Heart right ventricle (tissue), 16 donors: ENCODE measurements at places on chromosomes 1 and 21. TPM values are rescaled to one million over a fixed set of nuclear protein-coding genes. Genes with fewer than 3 reads are reported as not detected.
A peak's percentile ranks its signal among the peaks of the same experiment; 100 is the strongest.

The SLAMF1 gene
- 0.19 TPM for polyA plus RNA-seq

GRCh38 chr1:116847688-116848531, 61.8 kb upstream of the PTGFRN start:
- no peak overlapping the region for H3K4me3 ChIP-seq
- H3K4me1 ChIP-seq: no peaks in the 10 kb centered on the region
- DNase-seq: peak; percentile 44
- no peaks in the 10 kb centered on the region for H3K27me3 ChIP-seq
- no peaks in the 10 kb centered on the region for H3K36me3 ChIP-seq

GRCh38 chr1:233261695-233262094, 33.8 kb downstream of the PCNX2 start:
- H3K27ac ChIP-seq: no peak overlapping the region
- no peaks in the 10 kb centered on the region for H3K27me3 ChIP-seq
- H3K4me1 ChIP-seq: no peaks in the 10 kb centered on the region

- H3K4me1 ChIP-seq: no peaks in the 10 kb centered on the region
- no peaks in the 10 kb centered on the region for H3K36me3 ChIP-seq
- no peak overlapping the region for H3K27ac ChIP-seq
- no peak for DNase-seq
- no peak overlapping the region for H3K4me3 ChIP-seq
These were observed 465.9 kb upstream of the DAB1 start for GRCh38 chr1:57889676-57890320.

The ACTA1 gene
- polyA plus RNA-seq: 2,779 TPM

GRCh38 chr1:181595234-181595633, 111.9 kb downstream of the CACNA1E start:
- no peak overlapping the region for H3K27ac ChIP-seq
- DNase-seq: no peak
- no peaks in the 10 kb centered on the region for H3K4me1 ChIP-seq
- H3K36me3 ChIP-seq: no peaks in the 10 kb centered on the region
- no peak overlapping the region for H3K4me3 ChIP-seq

GRCh38 chr21:38223893-38224540, 32.8 kb upstream of the KCNJ15 start:
- no peaks in the 10 kb centered on the region for H3K36me3 ChIP-seq
- H3K27me3 ChIP-seq: no peaks in the 10 kb centered on the region
- H3K4me3 ChIP-seq: no peak overlapping the region
- peaks cover 17% of the 10 kb centered on the region for H3K4me1 ChIP-seq
- no peak for DNase-seq

- no peak for DNase-seq
- H3K27me3 ChIP-seq: no peaks in the 10 kb centered on the region
- no peaks in the 10 kb centered on the region for H3K4me1 ChIP-seq
- no peak overlapping the region for H3K4me3 ChIP-seq
- no peaks in the 10 kb centered on the region for H3K36me3 ChIP-seq
These were observed 92.6 kb downstream of the ATG4C start for GRCh38 chr1:62876535-62876934.

DNA sequence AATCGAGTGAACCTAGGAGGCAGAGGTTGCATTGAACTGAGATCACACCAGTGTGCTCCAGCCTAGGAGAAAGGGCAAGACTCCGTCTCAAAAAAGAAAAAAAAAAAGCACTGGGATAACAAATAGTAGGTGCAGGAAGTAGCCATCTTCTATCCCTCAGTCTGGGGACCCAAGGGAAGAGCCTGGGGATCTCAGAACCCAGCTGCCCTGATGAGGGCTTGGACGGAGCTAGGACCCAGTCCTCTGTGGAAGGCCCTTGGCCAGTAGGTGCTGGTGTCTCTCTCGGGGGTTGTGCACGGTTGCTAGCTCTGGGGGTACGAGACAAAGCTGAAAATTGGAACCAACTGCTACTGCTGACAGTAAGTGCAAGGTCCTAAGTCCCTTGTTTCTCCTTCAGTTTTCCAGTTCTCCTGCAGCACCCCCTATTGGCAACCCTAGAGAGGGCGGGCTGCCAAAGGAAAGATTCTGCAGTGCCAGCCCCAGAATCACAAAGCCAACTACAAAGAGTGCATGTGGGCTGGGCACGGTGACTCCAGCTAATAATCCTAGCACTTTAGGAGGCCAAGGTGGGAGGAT, 57.6 kb upstream of the KIF1B start:
- peaks cover 4% of the 10 kb centered on the region for H3K4me1 ChIP-seq
- H3K4me3 ChIP-seq: no peak overlapping the region
- peak; percentile 18 for DNase-seq

- H3K27me3 ChIP-seq: no peaks in the 10 kb centered on the region
- H3K4me1 ChIP-seq: no peaks in the 10 kb centered on the region
- H3K4me3 ChIP-seq: no peak overlapping the region
- no peak for DNase-seq
These were observed 54.9 kb upstream of the S1PR1 start for GRCh38 chr1:101181930-101182329.

- no peak for DNase-seq
- H3K36me3 ChIP-seq: no peaks in the 10 kb centered on the region
- H3K4me1 ChIP-seq: peaks cover 3% of the 10 kb centered on the region
- H3K27ac ChIP-seq: no peak overlapping the region
- no peak overlapping the region for H3K4me3 ChIP-seq
These were observed 114.6 kb downstream of the MRPS6 start for GRCh38 chr21:34187935-34188334.

- no peaks in the 10 kb centered on the region for H3K27me3 ChIP-seq
- H3K4me1 ChIP-seq: peaks cover 8% of the 10 kb centered on the region
- no peaks in the 10 kb centered on the region for H3K36me3 ChIP-seq
- DNase-seq: no peak
- H3K27ac ChIP-seq: no peak overlapping the region
These were observed 71.9 kb downstream of the NTMT2 start for GRCh38 chr1:170217517-170218256.

The PAPPA2 gene
- 0.09 TPM for polyA plus RNA-seq

The LCE1B gene
- polyA plus RNA-seq: not detected

GRCh38 chr1:98735756-98736155, 74.2 kb downstream of the SNX7 start:
- DNase-seq: no peak
- no peak overlapping the region for H3K27ac ChIP-seq
- H3K36me3 ChIP-seq: no peaks in the 10 kb centered on the region
- H3K27me3 ChIP-seq: no peaks in the 10 kb centered on the region
- H3K4me1 ChIP-seq: no peaks in the 10 kb centered on the region

DNA sequence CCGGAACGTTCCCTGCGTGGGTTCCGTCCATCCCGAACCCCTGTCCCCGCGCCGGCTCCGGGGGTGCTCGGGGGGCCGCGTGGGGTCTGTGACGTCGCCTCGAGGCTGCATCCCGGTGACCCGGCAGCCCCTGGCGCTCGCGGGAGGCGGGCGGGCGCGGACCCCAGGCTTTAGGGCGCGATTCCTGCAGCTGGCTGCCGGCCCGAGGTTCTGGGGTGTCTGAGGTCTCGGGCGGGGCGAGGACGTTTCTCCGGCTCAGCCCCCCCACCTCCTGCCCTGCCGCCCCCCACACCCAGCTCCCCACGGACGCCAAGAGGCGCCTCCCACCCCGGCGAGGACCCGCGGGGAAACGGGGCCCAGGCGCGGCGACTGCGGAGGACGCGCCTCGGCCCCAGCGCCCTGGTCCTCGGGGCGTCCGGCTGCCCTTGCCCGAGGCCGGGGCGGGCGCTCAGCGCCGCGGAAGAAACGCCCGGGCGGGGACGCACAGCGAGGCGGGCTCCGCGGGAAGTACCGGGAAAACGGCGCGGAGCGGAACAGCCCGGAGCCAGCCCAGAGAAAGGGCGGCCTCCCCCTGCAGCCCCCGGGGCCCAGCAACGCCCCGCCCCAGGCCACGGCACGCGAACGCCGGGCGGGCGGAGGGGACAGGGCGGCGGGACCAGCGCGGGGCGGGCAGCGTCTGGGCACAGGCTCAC, 1.3 kb upstream of the PCBP3 start:
- peak; percentile 42 for DNase-seq
- H3K27me3 ChIP-seq: peaks cover 22% of the 10 kb centered on the region
- H3K27ac ChIP-seq: peak overlapping the region; percentile 62
- H3K4me3 ChIP-seq: peak overlapping the region; percentile 31
- H3K4me1 ChIP-seq: peaks cover 30% of the 10 kb centered on the region
- H3K36me3 ChIP-seq: no peaks in the 10 kb centered on the region

The MNDA gene
- 1.2 TPM for polyA plus RNA-seq
